Esophagus squamous epithelium (tissue), 5 donors: ENCODE measurements at places on chromosomes 2 and 18.

DNA sequence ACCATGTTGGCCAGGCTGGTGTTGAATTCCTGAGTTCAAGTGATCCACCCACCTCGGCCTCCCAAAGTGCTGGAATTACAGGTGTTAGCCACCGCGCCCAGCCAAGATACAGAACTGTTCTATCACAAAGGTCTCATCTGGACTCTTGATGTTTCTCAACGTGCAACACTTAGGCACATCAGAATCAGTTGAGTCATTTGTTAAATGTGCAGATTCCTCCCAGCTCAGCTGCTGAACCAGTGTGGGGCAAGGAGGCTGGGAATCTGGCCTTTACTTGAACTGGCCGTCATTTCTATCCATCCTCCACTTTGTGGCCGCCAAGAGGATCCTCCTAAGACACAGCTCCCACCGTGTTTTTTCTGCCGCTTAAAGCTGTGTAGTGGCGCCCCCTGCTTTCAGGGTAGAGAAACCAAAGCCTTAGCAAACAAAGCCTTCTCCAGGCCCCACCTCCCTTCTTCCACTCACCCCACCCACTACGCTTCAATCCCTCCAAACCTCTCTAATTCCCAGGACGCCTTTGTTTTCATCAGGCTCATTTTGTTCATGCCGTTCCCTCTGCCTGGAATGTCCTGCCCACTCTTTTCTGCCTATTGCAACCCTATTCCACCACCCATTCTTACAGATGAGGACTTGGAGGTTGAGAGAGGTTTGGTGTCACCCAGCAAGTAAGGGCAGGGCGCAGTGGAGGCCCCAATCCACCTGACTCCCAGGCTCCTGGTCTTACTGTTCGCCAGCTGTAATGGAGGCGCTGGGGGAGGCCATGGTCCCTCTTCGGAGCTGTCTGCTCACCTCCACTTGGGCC, 776 bp upstream of the SPEG start:
- DNase-seq = no peak

DNA sequence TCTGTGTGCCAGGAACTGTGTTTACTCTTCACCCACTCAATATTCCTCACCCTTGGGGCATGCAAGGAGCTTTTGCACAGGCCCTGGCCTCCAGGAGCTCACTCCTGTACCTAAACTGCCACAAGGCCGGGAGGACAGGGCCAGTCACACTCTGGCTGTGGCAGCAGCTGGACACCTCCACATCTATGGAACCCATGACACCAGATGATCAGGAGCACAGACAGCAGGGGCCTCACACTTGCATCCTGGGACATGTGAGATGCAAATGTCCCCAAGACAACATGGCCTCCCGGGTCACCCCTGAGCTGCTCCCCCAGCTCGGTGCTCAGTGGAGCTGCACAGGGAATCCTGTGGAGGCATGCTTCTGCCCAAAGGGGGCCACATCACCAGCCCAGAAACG, 61.8 kb upstream of the SLC66A3 start:
- DNase-seq = no peak

DNA sequence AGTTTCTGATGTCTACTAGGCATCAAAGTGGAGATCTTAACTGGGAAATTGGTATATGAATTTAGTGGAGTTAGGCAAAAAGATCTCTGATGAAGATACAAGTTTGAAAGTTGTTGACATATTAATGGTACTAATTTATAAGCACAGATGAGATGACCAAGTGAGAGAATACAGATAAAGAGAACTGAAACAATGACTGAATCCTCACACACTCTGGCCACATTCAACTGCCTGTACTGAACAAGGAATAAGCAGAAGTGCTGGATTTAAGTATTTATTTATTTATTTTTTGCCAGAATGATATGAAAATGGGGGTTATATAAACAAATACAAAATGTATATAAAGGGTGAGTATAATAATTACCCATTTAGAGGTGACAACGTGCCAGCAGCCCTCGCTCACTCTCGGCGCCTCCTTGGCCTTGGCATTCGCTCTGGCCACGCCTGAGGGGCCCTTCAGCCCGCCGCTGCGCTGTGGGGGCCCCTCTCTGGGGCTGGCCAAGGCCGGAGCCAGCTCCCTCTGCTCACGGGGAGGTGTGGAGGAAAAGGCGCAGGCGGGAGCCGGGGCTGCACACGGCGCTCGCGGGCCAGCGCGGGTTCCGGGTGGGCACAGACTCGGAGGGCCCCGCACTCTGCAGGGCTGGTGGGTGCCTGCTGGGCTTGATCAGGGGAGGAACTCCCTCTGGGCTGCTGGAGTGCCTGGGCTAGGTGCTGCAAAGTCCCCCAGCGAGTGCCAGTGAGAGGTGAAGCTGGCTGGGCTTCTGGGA, 1363.9 kb upstream of the CRIM1 start:
- no peak for DNase-seq

- DNase-seq = peak; percentile 54
Observed at GRCh38 chr18:2655178-2655953, at the start of gene SMCHD1. Gene SMCHD1, plus strand, starts transcription at chr18:2655726. Its CDS starts 350 bp downstream, at chr18:2656076.

GRCh38 chr18:5058768-5059695, 138.0 kb downstream of the AKAIN1 start:
- no peak for DNase-seq

DNA sequence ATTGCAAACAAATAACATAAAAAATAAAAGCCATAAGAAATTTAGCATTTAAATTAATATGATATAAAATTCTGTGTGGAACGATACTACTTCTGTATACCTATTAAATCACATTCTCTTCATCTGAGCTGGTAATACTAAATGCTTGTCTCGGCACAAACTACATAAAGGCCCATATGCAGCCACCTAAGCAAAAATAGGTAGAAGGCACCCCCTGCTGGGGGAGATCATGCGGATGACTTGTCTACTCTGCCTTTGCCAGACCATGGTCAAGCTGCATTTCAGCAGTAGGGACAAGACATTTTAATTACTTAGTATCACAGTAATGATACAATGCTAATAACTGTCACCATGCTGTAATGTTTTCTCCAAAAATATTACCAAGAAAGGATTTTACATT, 108.0 kb downstream of the CDH19 start:
- no peak for DNase-seq

DNA sequence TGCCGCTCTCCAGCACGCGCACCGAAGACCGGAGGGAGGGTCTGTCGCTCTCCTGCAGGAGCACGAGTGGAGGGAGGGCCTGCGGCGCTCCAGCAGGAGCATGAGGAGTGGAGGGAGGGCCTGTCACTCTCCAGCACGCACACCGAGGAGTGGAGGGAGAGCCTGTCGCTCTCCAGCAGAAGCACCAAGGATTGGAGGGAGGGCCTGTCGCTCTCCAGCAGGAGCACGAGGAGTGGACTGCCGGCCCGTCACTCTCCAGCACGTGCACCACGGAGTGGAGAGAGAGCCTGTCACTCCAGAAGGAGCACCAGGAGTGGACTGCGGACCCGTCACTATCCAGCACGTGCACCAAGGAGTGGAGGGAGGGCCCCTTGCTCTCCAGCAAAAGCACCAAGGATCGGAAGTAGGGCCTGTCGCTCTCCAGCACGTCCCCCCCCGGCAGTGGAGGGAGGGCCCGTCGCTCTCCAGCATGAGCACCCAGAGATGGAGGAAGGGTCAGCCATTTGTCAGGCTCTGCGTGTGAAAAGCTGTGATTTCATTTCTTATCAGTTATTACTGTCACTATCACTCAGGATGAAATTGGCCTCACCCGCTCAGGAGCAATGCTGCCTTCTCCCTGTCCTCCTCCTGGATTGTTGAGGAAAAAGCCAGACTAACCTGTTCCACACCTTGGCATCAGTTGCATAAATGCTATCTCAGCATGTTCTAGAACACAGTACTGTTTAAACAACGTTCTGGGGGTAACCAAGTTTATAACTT, 35.9 kb downstream of the ADI1 start:
- DNase-seq = no peak

- DNase-seq = no peak
Observed at GRCh38 chr2:40488927-40489677, 37.2 kb upstream of the SLC8A1 start.

GRCh38 chr2:101263377-101263800, 10.7 kb downstream of the CNOT11 start:
- DNase-seq = no peak

DNA sequence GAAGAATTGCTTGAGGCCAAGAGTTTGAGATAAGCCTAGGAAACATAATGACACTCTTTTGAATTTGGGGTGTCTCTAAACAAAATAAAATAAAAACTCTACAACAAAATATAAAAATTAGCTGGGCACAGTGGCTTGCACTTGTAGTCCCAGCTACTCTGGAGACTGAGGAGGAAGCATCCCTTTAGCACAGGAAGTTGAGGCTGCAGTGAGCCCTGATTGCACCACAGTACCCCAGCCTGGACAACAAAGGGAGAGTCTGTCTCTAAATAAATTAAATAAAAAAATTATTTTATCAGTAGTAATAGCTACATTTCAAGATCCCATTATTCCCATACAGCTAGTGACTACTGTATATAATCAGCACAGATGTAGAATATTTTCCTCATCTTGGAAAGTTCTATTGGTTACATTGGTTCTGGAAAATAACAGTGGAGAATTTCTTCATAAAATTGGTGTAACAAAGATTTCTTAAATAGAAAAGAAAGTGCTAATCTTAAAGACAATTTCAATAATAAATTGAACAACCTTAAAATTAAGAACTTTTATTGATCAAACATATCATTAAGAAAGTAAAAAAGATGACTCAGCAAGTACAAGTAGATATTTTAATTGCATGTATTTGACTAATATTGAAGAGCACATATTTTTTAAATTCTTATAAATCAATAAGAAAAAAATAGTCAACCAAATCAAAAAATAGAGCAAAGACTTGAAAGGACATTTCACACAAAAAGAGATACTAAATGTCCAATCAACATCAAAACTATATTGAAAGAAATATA, 90.4 kb upstream of the KYNU start:
- no peak for DNase-seq

DNA sequence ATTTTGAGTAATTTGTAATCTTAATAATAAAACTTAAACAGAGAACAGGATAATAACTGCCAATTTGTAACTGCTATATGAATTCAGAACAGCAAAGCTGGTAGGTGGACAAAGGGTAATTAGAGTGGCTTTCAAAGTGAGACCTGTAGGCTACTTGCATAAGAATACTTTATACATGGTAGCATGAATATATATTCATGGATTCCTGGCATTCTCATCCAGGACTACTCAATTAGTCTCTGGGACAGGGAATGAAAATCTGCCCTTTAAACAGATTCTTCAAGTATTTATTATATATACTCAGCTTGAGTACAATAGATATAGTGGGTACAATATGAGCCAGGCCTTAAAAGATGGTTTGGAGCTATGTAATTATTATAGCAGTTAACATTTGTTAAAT, 419.9 kb downstream of the PIK3C3 start:
- DNase-seq = no peak

DNA sequence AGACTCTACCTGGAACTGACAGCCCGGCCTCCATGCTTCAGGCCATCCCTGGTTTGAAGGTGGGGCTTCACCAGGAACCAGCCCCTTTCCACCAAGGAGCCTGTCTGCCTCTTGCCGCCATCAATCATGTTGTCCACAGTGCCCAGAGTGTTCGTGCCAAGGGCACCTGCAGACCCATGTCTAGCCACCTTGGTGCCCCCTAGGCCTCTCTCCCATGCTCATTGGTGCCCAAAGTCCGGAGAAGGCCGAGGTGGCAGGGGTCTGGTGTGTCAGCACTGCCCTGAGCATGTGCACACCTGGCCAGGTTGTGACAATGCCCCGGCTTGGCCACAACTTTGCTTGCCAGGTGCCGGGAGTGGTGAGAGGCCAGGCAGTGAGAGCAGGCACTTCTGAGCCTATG, 114.8 kb downstream of the COPS8 start:
- DNase-seq = no peak

- DNase-seq = no peak
Observed at GRCh38 chr2:174827371-174828369, 63.4 kb upstream of the CHRNA1 start.
